A549 (cell line): ENCODE measurements at places on chromosomes 12 and 14.

- no peak for DNase-seq
Measured at GRCh38 chr12:104514092-104514810, 57.5 kb downstream of the CHST11 start.

- DNase-seq, result peak; percentile 52
Measured at GRCh38 chr12:53217051-53217930, 10.2 kb upstream of the ITGB7 start.

GRCh38 chr14:24804552-24805212 lies 170.7 kb upstream of the GZMB start:
- no peak for DNase-seq

DNA sequence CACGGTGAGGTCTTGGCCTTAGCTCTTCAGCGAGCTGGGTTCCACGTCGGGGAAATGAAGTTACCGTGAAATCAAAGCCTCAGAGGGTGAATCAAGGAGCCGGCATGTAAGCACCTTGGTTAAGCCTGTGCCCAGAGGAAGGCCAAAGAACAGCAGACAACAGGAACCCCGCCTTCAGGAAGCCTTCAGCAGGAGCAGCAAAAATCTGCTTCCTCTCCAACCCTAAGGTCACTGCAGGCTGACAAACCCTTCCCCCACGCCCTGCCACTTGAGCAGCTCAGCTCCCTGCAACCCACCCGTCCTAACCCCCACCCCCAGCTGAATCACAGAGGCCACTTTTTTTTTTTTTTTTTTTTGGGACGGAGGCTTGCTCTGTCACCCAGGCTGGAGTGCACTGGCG lies 72.9 kb upstream of the LTA4H start:
- DNase-seq, result peak; percentile 23

DNA sequence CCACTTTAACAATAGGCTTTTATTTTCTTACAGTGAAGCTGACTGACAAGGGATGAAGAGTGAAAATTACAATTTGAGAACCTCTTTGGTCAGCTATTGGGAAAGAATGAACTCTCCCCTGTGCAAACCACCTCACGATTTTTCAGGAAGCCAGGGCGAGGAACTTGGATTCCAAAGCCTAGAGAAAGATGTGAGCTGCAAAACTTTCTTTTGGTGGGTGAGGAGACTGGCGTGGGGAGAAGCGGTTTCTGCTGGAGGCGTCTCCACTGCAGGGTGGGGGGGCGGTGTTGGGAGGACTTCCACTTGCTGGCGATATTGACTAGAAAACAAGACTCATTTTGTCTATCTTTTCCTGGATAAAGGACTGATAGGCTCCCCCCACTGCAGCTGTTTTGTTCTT lies 59.3 kb upstream of the VRK1 start:
- DNase-seq, result no peak

DNA sequence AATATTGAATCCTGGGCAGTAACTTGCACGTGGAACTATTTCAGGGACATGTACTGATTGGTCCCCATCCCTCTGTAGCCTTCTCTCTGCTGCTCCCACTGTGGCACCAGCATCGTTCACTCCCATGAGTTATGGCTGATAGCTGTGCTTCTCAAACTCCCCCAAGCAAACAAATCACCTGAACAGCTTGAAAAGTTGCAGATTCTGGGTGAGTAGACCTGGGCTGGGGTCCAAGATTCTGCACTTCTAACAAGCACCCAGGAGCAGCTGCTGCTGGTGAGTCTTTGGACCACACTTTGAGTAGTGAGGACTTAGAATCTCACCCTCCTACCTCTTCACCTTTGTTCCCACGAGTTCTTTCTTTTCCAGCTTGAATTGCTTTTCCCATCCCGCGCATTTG lies 49.4 kb upstream of the ZFP36L1 start:
- DNase-seq, result no peak

DNA sequence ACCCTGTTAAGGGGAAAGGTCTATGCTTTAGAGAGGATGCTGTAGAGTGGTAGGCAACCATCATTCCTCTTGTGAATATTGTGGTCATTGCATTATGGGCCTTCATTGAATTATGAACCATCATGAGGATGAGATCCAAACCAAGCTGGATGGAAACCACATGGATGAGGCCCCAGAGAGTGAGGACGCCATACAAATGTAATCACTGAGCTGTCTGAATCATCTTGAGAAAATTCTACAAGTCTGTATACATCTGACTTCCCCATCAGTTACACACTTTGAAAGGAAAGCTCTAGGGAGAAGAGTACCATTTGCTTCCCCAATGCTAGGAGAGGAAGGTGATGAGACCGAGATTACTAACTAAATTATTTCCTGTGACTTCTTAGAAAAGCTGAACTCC lies 172.9 kb downstream of the CACNA1C start:
- DNase-seq, result no peak

DNA sequence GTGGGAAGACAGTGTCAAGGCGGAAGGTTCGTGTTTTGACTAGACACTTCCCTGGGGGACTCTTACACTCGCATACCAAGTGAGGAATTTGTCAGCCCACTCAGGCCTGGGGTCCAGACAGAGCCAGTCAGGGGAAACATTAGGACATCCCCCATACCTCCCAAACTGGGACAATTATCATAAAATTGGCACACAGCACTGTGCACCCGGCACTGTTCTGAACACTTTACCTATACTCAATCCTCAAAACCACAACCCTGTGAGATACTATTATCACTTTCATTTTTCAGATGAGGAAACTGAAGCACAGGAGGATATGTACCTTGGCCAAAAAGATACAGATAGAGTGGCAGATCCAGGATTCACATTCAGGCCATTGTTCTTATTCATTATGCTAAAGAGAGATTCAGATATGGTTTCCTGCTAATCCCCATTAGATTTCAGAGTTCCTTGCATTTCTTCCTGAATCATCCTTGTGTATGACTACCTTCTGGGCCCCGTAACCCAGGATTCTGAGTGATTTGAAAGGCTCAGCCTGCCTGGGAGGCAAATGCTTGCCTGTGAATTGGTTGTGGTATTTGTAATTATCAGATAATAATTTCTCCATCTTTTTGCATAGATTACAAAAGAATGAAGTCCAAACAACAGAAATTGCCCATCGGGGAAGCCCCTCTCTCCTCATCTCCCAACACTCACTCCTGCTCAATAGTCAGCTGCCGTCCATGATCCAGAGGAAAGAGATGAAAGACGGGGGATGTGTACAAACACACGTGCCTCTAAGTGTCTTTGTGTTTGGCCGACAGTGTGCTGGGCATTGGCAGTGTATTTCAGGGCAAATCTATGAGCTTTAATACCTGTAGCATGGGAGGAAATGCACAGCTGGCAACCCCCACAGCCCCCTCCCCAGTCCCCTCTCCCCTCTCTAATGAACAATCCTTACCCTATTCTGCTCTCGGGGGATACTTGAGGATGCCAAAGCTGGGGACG lies 4.6 kb downstream of the TAC3 start:
- DNase-seq, result no peak

- DNase-seq, result no peak
Measured at GRCh38 chr12:96352161-96352835, 47.9 kb downstream of the CDK17 start.

DNA sequence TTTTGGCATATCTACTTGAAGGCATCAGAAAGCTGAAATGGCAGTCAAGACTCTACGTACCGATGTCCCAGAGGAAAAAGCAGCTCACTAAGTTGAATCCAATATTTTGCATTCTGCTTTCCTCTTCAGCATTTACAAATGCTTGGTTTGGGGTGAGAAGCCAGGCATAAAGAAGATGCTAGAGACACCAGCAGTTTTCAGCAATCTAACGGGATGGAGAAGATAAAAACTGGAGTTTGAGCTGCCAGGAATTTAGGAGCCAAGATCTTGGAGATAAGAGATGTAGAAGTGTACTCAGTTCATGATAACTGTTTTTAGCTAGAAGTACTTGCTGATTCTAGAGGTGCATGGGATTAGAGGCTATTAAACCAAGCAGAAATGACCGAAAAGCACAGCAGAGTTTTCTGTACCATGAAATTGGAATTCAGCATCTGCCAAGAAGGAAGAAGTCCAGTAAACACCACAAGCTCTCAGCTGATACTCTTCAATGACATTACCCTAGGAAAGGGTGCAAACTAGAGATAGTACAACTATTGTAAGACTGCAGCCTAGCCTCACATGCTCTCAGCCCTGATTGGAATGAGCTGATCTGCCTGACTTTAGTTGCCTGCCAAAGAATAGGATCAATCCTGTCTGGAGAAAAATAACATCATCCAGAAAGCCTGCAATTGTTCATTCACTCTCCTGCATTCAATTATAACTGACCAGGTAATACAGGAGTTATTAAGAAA lies 7.4 kb upstream of the ALDH1L2 start:
- no peak for DNase-seq

DNA sequence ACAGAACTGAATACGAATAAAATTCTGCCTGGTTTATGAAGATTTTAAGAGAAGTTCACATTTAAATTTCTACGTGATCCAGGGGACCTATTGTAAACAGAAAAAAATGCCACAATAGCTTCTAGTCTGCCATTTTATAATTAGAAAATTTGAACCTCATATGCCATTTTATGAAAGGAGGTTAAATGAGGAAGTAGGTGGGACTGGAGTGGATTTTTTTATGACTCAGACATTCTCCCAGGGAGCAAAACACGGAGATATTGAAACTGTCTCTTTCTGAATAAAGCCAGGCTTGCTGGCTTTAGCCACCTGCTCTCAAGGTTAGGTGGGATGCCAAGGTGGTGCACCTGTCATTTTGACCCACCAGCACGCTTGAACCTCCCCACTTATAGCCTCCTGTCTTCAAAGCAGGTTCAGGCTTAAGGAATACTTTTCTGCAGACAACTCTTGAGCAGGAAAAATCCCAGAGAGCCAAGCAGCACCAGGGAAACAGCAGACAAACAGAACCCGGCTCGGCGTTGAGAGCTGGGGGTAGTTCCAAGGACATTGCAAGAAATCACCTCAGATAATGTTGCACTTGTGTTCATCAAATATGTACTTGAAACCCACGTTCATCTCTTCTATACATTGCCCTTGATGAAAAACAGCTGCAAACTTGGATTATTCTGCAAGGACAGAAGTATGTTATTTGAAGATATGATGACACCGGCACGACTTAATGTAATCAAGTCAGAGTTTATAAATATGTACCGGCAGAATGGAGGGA lies 203.7 kb downstream of the PPM1H start:
- DNase-seq, result peak; percentile 79

- no peak for DNase-seq
Measured at GRCh38 chr14:51370758-51371386, 130.8 kb downstream of the TMX1 start.

GRCh38 chr12:570921-571794 lies 92.1 kb downstream of the NINJ2 start:
- peak; percentile 98 for DNase-seq
